CD4-positive, alpha-beta T cell treated with Interleukin-6 at 100 ng/mL for 8 hours (primary cell): ENCODE measurements at places on chromosomes 6 and 20.
A peak's percentile ranks its signal among the peaks of the same experiment; 100 is the strongest.

GRCh38 chr20:50969912-50970311 lies 11.3 kb downstream of the MOCS3 start:
- DNase-seq = no peak

DNA sequence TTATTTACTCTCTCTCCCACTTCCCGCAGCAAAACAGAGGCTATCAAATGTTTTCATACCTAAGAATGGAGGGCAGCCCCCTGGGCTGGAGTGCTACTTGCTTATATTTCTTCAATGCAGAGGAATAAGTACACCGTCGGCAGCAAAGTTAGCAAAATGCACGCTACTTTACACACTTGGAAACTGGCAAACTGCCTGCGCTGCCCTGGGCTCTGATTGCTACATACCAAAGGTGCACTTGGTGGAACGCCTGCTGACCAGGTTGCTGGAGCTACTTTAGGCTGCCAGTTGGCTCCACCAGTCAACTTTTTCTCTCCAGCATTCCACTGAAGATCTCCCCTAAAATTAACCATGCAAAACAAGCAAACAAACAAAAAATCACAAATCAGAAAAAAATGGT lies 62.4 kb downstream of the PRSS35 start:
- no peak for DNase-seq

GRCh38 chr6:112204350-112204706 lies 50.0 kb downstream of the LAMA4 start:
- no peak for DNase-seq

GRCh38 chr20:35088231-35089145 lies 4.1 kb downstream of the TRPC4AP start:
- no peak for DNase-seq

DNA sequence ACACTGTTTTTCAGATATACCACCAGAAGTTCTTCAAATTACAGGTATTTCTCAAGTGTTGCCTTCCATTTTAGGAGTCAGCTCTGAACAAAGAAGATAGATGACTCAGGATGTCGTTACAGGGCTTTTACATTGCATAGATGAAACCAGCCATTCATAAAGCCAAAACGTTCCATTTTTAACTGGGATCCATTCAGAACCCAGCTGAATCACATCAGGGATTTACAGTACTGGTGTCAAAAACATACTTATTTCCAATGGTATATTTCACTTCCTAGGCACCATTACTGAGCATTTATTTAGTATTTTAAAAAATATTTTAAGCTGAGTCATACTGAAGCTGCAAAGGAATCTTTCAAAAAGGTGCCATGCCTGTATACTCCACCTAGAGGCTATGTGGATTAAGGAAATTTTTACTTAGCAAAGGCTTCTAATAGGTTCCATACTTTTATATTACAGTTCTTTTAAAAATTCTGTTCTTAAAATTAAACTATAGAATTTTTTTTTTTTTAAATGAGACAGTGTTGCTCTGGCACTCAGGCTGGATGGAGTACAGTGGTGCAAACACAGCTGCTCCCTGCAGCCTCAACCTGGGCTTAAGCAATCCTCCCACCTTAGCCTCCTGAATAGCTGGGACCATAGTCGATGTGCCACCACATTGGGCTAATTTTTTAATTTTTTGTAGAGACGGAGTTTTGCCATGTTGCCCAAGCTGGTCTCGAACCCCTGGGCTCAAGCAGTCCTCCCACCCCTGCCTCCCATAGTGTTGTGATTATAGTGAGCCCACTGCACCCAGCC lies 2.6 kb downstream of the ASF1A start:
- peak; percentile 20 for DNase-seq

- no peak for DNase-seq
Measured at GRCh38 chr20:56518721-56519398, 5.7 kb upstream of the FAM209A start.

- no peak for DNase-seq
Measured at GRCh38 chr20:8152183-8152582, 20.1 kb downstream of the PLCB1 start.
